GOT3 (cell line): ENCODE measurements at places on chromosomes 7 and 10.

- DNase-seq, result no peak
Measured at GRCh38 chr10:50347394-50347802, 96.1 kb upstream of the ASAH2 start.

- DNase-seq, result no peak
Measured at GRCh38 chr10:30056281-30056680, 3.1 kb downstream of the JCAD start.

- no peak for DNase-seq
Measured at GRCh38 chr7:102471791-102472125, 7.0 kb downstream of the POLR2J start.

DNA sequence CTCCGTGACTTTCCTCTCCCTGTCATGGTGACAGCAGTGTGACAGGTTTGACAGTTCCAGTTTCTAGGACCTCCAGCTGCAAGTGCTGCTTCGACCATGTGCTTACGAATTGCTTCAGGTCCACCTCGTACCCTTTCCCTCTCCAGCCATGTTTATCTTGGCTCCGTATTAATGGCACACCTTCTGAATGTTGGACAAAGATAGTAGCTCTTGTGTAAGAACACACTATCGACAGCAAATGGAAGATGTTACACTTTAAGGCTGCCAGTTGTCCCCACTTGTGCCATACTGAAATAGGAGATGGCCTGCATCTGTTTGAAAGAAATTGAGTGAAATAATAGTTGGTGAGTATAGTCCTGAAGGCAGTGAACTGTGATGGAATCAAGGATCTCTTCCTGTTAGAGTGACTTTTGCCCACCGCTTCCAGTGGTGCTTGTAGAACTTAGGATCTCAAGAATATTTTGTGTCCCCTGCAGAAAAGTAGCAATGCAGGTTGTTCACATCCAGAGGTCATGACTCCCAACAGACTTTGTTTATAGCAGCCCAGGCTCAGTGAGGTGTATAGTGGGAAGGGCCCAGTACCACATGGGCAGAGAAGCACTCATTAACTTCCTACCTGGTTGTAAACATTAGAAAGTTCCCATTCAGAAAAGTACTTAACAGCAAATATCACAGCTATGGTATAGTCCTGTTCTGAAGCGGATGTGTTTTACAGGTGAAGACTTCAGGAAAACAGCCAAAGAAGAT is 629.7 kb upstream of the GALNT17 start:
- DNase-seq, result no peak

DNA sequence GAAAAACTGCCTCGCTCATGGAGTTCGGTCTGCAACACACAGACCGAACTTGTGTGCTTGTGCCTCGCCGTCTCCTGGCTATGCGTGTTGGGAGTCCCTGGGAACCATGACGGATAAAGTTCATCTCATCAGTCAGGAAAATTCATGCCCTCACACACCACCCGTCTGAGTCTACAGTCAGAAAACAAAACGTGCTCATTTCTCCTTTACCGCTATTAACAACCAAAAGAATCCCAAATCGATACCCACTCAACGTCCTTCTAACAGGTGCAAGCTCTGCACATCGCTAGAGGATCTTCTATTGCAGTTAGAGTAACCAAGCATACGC is 13.6 kb downstream of the CNPY1 start:
- no peak for DNase-seq

DNA sequence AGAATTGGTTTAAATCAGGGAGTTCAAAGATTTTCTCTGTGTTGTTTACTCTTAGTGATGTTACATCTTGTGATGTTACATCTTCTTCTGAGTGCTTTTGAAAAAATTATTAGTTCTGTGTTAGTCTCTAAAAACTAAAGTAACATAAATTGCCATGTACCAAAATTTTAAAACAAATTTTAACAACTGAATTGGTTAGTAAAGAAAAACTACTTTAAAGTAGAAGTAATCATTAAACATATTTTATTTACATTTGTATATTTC is 5.2 kb upstream of the IGF2BP3 start:
- no peak for DNase-seq

DNA sequence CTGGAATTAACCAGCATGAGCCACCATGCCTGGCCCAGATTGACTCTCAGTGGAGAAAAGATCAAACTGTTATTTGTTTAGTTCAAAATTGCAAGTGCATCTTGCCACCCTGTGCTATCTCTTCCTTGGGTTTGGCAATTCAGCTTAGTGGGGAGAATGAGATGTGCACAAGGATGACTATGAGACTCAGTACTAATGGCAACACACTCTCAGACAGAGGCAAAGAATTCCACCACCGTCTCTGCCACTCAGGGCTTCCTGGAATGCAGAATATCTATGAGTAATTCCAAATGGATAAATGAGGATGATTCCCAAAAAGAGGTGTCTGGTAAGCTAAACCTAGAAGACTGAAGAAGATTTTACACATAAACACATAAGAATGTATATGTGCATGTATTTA is 525.8 kb downstream of the NRG3 start:
- no peak for DNase-seq
